ENCODE measurements at places on chromosomes 7 and 10. TPM values are rescaled to one million over a fixed set of nuclear protein-coding genes. Genes with fewer than 3 reads are reported as not detected.

DNA sequence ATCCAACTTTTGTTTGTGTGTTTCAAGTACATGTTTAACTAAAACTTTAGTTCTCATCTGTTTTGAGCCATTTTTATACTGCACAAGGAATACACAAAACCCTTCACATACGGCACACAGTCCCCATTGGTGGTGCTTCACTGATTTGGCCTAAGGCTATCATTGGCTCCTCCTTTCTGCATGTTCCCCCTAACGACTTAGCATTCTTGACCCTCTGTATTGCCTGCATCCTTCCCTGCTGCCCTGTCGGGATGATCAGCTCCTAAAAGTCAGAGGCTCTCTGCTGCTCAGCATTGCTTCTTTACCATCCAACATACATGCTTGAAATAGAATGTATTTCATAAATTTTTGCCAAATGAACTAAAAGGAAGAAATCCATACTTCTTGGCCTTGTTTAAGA lies 111.4 kb upstream of the ABCB5 start:
- DNase-seq, result no peak

- DNase-seq, result no peak
Measured at GRCh38 chr10:100334762-100335161, 4.7 kb upstream of the PKD2L1 start.

DNA sequence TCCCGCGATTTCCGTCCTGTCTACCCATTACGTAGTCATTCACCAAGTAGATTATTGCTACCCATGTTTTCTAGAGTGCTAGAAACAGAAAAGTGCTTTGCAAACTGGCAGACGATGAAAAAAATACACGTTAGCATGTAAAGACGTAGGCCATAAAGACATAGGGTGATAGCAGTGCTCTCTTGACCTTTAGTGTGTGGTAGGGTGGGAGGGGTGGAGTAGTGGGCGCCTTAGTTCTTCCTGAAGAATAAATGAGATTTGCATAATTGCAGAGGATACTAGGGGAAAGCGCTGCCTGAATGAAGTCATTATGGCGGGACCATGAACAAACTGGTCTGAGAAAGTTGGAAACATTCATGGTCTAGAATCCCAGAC lies 948 bp downstream of the ZNF485 start:
- no peak for DNase-seq

GRCh38 chr7:127667759-127668530 lies 16.0 kb downstream of the SND1 start:
- DNase-seq, result peak; percentile 34

GRCh38 chr10:111108441-111108840 lies 31.6 kb downstream of the ADRA2A start:
- no peak for DNase-seq

GRCh38 chr7:95867309-95867708 lies 95.0 kb downstream of the DYNC1I1 start:
- no peak for DNase-seq

GRCh38 chr7:22589641-22590201 lies 89.7 kb upstream of the STEAP1B start:
- peak; percentile 91 for DNase-seq

GRCh38 chr7:76047305-76047810 lies 442 bp downstream of the STYXL1 start:
- DNase-seq, result peak; percentile 33

- no peak for DNase-seq
Measured at GRCh38 chr7:99112097-99112496, 31.8 kb downstream of the SMURF1 start.

The PTPN20 gene
- polyA plus RNA-seq, result not detected

The PPP1R17 gene
- polyA plus RNA-seq, result not detected

The NPFFR1 gene
- not detected for polyA plus RNA-seq

All from endothelial cell of umbilical vein (primary cell).